ENCODE measurements at places on chromosomes 7 and 10. TPM values are rescaled to one million over a fixed set of nuclear protein-coding genes. Genes with fewer than 3 reads are reported as not detected.
A peak's percentile ranks its signal among the peaks of the same experiment; 100 is the strongest.

DNA sequence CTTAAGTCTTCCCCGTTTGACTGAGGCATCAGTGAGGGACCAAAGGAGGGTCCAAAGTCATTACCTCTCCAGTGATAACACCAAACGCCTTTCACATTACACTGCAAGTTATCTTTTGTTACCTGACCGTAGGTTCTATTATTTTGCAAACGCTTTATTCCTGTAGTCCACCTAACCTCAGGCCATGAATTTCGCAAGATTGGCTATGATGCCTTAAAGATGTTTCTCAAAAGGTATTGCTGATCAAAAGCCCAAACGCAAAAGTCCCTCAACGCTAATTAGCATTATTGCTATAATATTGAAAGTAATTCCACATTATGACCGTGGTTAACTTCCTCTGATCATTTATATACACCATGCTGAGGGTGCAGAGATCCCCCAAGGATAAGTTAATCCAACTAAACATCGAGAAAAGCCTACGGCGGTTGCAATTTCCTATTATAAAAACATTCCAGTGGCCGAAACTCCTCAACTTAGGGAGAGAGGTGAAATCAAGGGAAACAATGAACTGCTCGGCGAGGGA is 649 bp downstream of the DNA2 start:
- DNase-seq: no peak

- DNase-seq: no peak
Measured at GRCh38 chr7:74717889-74718288, 55.9 kb upstream of the NCF1 start.

- DNase-seq: no peak
Measured at GRCh38 chr10:85317827-85318226, 989.4 kb downstream of the CCSER2 start.

- DNase-seq: no peak
Measured at GRCh38 chr10:47023237-47024045, 112.2 kb downstream of the PTPN20 start.

GRCh38 chr10:129441372-129442009 is 25.6 kb upstream of the MGMT start:
- no peak for DNase-seq

GRCh38 chr7:30143748-30144251 is 9.0 kb downstream of the MTURN start:
- no peak for DNase-seq

GRCh38 chr7:156466955-156467625 is 173.5 kb upstream of the RNF32 start:
- DNase-seq: no peak

- no peak for DNase-seq
Measured at GRCh38 chr10:65196111-65196510, 1674.9 kb downstream of the REEP3 start.

- DNase-seq: no peak
Measured at GRCh38 chr10:50324680-50325393, 73.5 kb upstream of the ASAH2 start.

GRCh38 chr10:1107679-1108078 is 51.5 kb downstream of the WDR37 start:
- DNase-seq: no peak

- no peak for DNase-seq
Measured at GRCh38 chr10:88194041-88194887, 330.8 kb downstream of the PTEN start.

DNA sequence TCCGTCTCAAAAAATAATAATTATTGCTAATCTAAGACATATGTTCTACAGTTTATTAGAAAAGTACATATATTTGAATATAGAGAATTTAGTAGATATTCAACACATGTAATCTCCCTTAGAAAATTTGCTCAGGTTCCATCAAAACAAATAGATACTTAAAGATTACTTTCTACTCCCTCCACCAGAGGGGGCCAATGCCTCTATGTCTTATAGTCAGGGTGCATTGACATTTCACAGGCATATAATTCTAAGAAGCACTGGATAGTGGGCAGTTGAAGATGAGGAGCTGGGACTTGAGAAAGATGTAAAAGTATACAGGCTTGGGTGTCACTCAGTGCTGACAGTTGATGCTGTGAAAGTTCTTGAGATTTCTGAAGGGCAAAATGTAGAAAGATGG is 301.6 kb upstream of the HPS1 start:
- DNase-seq: peak; percentile 21

DNA sequence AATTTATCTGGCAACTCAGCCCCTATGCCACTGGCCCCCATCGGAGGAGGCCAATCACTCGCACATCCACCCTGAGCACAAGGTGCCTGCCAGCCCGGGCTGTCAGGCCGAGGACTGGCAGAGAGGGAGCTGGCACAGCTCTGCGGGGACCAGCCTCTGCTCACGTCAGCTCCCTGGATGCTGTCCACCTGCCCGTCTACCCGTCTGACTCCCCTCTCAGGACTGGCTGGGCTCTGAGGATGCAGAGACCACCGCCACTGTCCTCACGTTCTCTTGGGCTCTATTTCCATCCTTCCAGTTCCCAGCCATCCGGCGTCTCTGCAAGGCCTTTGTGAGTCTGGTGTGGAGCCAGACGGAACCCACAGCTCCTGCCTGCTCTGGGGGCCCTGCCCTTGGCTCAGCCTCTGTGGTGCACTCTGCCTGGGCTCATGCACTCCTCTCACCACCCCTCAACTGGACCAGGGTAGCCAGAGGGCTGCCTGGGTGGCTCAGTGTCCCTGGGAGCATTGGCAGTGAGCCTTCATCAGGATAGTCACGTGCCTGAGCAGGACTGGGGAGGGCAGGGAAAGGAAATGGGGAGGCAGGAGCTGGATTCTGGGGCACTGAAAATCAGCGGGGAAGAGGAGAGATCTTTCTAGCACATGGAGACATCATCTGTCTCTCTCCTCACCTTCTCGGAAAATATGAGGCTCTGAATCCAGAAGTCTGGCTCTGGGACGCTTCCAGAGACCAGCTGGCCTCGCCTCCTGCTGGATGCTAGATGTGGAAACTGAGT is 38.0 kb upstream of the PCBD1 start:
- no peak for DNase-seq

- DNase-seq: no peak
Measured at GRCh38 chr7:47737601-47738000, 155.7 kb upstream of the TNS3 start.

DNA sequence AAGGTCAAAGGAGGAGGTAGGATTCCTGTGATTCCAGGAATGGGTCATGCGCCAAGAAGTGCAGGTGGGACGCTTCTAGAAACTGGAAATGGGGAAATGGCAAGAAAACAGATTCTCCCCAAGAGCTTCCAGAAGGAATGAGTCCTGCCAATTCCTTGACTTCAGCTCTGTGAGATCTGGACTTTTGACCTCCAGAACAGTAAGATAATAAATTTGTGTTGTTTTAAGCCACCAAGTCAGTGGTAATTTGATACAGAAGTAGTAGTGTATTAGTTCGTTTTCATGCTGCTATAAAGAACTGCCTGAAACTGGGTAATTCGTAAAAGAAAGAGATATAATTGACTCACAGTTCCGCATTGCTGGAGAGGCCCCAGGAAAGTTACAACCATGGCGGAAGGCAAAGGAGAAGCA is 178.6 kb upstream of the GALNT17 start:
- DNase-seq: no peak

GRCh38 chr10:73655990-73656298 is at the start of gene SYNPO2L:
Gene SYNPO2L, minus strand, starts transcription at chr10:73656029. Its CDS starts 107 bp downstream, at chr10:73655922.
- no peak for DNase-seq

DNA sequence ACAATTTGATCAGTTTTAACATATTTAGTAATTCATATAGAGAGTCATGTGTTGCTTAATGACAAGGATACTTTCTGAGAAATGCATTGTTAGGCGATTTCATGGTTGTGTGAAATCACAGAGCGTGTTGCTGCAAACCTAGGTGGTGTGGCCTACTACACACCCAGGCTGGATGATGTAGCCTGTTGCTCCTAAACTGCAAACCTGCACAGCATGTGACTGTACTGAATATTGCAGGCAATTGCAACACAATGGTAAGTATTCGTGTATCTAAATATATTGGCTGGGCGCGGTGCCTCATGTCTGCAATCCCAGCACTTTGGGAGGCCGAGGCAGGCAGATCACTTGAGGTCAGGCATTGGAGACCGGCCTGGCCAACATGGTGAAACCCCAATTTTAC is 73.7 kb upstream of the BAIAP2L1 start:
- DNase-seq: no peak

- peak; percentile 68 for DNase-seq
Measured at GRCh38 chr10:79209831-79210230, 137.4 kb upstream of the PPIF start.

DNA sequence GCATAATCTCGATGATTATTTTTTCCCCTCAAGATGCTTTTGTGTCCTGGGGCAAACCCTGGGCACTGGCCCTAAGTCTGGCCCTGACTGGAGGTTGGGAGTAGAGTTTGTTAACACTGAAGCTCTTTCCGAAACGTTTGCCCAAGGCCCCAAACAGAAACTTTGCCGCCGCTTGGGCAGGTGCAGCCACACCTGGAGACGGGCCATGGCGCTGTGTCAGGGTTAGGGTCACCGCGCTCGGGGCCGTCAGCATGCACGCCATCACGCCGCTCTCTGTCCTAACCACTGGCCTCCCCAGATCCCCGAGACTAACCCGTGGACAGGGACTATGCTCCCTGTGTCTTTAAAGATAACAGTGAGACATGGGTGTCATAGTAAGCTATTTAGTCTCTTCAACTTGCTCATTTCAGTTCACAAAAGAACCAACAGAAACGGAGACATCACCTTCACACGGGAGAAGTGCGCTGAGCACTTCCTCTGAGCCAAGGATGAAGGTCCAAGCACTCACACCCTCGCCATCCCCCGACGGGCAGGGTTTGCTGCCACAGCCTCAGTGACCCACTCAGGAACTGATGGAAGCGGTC is 85.3 kb upstream of the DIP2C start:
- DNase-seq: no peak

GRCh38 chr7:101308245-101309085 is 13.1 kb downstream of the IFT22 start:
- DNase-seq: peak; percentile 61

- DNase-seq: no peak
Measured at GRCh38 chr10:69814251-69814650, 12.5 kb downstream of the COL13A1 start.

GRCh38 chr7:7772397-7772821 is 54.0 kb upstream of the RPA3 start:
- no peak for DNase-seq

DNA sequence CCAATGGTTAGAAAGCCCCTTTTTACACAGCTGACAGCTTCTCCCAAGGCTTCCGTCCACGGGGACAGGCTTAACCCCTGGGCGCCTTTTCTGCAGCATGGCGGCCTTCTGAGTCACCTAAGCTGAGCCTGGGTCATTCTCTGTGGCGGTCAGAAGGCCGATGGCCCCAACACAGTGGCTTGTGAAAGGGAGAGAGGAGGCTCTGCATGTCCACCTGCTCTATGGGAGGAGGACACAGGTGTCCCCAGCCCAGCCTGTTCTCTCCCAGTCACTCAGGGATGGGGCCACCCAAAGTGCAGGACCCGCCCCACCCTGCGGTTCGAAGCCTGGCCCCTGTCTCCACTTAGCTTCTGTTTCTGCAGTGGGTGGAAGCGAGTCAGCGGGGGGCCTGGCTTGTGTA is 20.4 kb upstream of the TTYH3 start:
- DNase-seq: no peak

DNA sequence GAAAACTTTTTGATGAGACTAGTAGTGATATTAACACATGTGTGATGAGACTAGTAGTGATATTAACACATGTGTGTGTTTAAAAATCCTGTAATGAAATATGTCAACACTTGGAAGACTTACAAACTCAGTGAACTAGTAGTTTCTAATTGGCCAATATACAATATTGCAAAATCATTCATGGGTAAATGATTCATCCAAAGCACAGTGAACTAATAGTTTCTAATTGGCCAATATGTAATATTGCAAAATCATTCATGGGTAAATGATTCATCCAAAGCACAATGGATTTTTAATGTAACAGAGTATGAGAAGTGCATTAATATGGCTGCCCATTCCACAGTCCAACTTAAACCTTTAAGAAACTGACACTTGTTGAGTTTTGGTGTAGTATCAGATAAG is 77.8 kb downstream of the ATAD1 start:
- DNase-seq: no peak

GRCh38 chr7:87475359-87476178 is at the start of gene ABCB4:
Gene ABCB4, minus strand, starts transcription at chr7:87475680. Its CDS starts 215 bp downstream, at chr7:87475465.
- peak; percentile 36 for DNase-seq

DNA sequence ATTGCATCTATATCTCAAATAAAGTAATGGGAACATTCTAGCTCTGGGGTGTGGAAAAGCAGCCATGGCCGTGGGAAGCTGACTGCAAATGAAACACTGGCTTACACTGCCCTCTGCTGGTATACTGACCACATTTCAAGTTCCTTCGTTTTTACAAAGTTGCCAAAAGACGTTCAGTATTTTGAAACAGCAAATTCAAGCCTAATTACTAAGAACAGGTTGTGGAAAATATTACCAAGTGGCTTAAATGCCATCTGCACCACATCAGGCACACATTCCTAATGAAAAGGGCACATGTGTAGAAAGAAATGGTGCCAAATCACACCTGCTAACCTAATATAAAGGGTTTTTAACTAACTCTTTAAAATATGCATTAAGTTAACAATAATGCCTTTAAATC is 83.9 kb downstream of the JAZF1 start:
- DNase-seq: peak; percentile 46

- no peak for DNase-seq
Measured at GRCh38 chr10:125156739-125157480, 3.5 kb downstream of the CTBP2 start.

DNA sequence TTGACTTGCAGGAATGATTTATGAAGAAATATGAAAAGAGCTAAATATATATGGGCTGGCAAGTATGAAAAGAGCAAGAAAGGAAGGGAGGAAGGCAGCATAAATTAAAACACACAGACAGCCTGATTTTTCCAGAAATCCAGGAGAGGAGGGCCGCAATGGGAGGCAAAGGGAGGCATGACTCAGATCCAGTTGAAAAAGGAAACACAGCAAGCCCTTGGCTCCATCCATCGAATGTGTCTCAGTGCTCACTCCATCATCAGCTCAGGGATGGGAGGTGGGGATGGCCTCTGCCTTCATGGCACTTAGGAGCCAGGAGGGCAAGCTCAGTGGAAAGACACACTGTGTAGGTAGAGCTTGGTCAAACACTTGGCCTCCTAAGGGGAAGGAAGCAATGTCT is 75.7 kb upstream of the PDZD8 start:
- DNase-seq: no peak

DNA sequence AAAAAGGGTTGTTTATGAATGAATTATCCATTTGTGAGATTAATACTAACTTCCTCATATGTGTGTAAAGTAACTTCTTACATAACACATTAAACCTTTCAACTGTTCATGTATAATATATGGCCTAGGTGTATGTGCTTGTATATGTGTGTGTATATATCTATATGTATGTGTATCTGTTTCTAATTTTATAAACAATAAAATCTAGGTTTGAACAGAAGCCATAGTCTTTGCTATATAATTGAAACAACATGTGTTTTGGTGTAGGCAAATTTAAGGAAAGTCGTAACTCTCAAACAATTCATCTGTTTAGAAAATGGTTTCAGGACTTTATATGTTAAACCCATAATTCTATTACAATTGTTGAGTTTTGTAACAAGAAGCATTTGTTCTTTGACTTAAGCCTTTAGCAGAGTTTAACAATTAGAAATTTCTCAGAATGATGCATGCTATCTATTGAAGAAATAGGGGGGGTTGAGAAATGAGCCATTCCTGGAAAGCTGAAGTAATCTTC is 103.3 kb downstream of the BBS9 start:
- DNase-seq: no peak

ATOH7 gene
- total RNA-seq: 0.86 TPM

KBTBD2 gene
- total RNA-seq: 41.3 TPM

ANKRD26 gene
- 17.0 TPM for total RNA-seq

STAMBPL1 gene
- 4.4 TPM for total RNA-seq

FBXL13 gene
- 1.1 TPM for total RNA-seq

SEMA3A gene
- 16.3 TPM for total RNA-seq

C7orf33 gene
- total RNA-seq: not detected

PGAM1 gene
- total RNA-seq: 374 TPM

PVRIG gene
- not detected for total RNA-seq
